ENCODE measurements at places on chromosomes 1 and 21. TPM values are rescaled to one million over a fixed set of nuclear protein-coding genes. Genes with fewer than 3 reads are reported as not detected.
A peak's percentile ranks its signal among the peaks of the same experiment; 100 is the strongest.

CA14 gene
- total RNA-seq: 0.48 TPM

DNA sequence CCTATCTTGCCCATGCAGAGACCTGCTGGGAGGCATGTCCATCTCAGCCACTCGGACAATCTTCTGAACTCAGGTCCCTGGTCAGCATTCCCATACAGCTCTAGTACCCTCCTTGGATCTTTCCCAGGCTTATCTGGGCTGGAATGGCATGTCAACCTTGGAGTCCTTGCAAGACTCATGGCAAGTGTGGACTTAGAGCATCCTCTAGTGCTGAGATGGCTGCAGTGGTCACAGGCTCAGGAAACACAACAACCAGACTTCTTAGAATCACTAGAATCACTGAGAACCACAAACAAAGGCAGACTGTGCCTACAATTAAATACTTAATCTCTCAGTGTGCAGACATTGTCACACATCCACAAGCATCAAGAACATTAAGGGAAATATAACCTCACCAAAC is 73.1 kb upstream of the TSHB start:
- peak; percentile 7 for DNase-seq

DNA sequence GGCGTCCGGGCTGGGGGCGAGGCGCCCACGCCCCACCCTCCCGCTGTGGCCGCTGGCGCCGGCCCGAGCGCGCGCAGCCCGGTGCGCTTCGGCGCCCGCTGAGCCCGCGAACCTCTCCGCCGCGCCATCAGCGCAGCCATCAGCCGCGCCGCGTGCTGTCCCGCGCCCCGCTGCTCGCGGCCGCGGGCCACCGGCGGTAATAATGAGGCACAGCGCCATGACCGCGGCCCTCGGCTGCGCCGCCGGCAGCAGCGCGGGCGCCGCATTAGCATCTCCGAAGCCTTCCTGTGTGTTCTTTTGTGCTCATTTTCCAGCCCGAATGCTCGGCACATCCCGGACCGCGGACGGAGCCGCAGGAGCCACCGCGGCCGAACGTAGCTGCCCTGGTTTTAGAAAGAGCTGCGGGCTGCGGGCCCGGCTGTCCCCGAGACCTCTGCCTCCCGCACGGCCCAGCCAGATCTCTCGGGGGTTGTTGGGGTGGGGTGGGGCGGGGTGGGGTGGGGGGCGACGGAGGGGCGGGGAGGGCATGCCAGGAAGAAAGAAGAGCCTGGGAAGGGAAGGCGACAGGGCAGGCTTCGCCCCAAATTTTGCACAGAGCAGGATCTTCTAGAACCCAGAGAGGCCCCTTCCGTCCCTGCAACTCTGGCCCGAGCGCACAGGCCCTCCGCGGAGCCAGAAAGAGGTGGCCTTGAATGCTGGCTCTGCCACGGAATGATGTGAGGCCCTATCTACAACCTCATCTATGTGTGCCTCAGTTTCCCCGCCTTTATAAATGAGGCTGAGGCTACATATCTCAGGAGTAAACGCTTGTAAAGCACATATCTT is 55.3 kb downstream of the RRAGC start:
- DNase-seq: no peak

- DNase-seq: no peak
Observed at GRCh38 chr1:48089356-48089891, 92.2 kb upstream of the TRABD2B start.

DNA sequence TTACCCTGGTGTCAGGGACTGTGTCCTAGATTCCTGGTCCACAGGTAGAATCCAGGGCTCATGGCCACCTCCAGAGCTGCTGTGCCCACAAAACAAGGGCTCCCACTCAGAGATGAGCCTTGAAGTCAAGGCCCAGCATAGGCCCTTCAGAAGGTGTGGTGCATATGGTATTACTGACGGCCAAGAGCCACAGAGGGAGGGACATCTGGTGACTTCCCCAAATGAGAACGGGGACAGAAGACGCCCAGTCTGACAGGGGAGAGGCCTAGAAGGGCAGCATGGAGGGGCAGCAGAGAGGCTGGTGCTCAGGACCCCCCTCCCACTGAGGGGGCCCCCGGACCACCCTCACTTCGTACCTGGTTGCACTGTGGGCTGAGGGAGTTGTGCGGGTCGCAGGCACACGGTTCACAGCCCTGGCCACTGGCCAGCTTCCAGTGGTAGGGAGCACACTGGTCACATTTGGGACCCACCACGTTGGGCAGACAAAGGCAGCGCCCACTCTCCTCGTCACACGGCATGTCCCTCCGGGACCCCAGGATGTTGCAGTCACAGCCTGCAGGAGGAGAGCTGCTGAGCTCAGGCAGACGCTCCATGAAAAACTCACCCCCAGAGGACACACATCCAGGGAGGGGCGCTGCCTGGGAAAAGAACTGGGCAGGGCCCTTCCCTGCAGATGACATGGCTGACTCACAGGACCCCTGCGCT is 25.0 kb downstream of the LAMB3 start:
- no peak for DNase-seq

- DNase-seq: no peak
Observed at GRCh38 chr1:195979646-195980045, 628.6 kb downstream of the KCNT2 start.

- no peak for DNase-seq
Observed at GRCh38 chr1:10528066-10529014, 53.6 kb downstream of the PEX14 start.

C4BPA gene
- total RNA-seq: 3.6 TPM

OPRD1 gene
- total RNA-seq: 0.72 TPM

GRCh38 chr21:46100426-46100825 is 2.5 kb downstream of the COL6A2 start:
- DNase-seq: peak; percentile 56

CD2 gene
- total RNA-seq: not detected

IL10 gene
- not detected for total RNA-seq

BSDC1 gene
- total RNA-seq: 60.2 TPM

- no peak for DNase-seq
Observed at GRCh38 chr21:44006656-44007055, 5.5 kb upstream of the TRAPPC10 start.

PTGER3 gene
- total RNA-seq: 15.6 TPM

CD5L gene
- total RNA-seq: not detected
